ENCODE measurements at places on chromosomes 7 and 10.
A peak's percentile ranks its signal among the peaks of the same experiment; 100 is the strongest.

GRCh38 chr10:75283078-75283670 lies 47.4 kb upstream of the COMTD1 start:
- no peak for DNase-seq

DNA sequence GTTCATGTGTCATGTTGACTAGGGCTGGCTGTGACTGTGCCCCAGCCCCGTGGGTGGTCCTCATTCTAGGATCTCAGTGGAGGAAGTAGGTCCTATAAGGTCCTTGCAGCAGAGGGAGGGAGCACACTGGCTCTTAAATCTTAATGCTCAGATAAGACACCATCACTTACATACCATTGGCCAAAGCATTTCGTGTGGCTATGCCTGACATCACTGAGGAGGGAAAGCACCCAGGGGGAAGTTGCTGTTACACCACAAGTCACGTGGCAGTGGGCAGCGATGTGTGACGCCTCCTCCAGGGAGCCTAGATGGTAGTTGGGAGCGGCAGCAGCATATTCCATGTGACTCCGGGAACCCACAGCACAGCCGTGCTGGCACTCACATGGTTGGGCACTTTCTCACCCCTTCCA lies 224.7 kb upstream of the SH2B2 start:
- no peak for DNase-seq

DNA sequence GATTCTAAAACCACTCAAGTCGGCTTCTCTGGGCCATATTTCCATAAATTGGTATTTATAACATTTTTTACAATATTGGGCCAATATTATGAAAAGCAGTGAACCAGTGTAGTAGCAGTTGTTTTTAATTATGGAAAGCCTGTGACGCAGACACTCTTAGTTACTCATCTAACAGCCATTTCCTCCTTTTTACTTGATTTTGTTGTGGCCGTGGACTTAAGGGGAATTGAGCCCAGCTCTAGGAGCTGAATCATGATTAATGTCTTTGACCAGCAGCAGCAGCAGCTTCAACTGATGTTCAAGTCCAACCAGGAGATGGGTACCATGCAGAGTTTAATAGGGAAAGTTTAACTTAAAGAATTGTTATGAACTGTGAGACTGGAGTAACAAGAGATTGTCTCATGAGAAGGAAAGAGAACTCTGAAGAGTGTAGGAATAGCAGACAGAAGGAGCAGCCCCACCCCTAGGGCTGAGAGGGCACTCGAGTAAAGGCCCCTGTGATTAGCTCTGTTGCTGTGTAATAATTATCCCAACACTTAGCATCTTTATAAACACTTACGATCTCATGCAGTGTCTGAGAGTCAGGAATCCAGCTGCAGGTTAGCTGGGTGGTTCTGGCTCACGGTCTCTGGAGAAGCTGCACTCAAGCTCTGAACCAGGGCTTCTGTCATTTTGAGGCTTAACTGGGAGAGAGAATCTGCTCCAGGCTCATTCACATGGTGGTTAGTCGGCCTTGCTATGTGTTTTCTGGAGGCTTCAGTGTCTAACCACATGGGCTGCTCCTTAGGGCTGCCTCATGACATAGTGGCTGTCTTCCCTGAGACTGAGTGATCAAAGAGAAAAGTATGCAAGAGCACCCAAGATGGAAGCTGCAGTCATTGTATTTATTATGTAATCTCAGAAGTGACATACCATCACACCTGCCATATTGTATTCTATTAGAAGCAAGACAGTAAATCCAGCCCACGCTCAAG lies 4.6 kb downstream of the LANCL2 start:
- no peak for DNase-seq

DNA sequence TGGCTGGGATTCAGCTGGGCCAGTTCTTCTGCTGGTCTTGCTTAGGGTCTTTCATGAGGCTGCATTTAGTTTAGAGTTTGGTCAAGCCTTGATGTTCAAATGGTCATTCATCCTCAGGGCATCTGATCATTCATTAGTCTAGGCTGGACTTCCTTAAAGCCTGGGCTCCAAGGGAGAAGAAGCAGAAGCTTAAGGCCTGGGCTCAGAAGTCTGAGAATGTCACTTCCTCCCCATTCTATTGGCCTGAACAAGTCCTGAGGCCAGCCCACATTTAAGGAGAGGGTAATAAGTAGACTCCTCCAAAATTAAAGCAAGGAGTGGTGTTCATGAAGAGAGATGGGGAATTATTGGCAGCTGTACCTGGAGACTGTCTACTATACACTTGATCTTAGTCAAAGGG lies 193.2 kb upstream of the HABP2 start:
- DNase-seq: no peak

- DNase-seq: peak; percentile 35
Observed at GRCh38 chr7:101884671-101885596, 67.5 kb downstream of the CUX1 start.

- no peak for DNase-seq
Observed at GRCh38 chr10:115129752-115130151, 36.6 kb downstream of the ATRNL1 start.

DNA sequence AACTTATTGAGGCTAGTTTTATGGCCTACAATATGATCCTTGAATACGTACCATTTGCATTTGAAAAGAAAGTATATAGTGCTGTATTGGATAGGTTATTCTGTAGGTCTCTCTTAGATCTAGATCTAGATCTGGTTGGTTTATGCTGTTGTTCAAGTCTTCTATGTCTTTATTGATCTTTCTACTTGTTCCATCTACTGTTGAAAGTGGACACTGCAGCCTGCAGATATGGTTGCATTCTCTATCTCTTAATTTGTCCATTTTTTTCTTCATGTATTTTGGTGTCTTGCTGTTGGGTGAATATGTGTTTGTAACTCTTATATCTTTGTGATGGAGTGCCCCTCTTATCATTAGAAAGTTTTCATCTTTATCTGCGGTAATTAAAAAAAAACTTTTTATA lies 139.4 kb upstream of the PCDH15 start:
- no peak for DNase-seq

GRCh38 chr10:78802431-78802830 lies 266.3 kb upstream of the ZMIZ1 start:
- DNase-seq: no peak

- DNase-seq: no peak
Observed at GRCh38 chr7:127850195-127850594, 181.0 kb downstream of the LRRC4 start.

DNA sequence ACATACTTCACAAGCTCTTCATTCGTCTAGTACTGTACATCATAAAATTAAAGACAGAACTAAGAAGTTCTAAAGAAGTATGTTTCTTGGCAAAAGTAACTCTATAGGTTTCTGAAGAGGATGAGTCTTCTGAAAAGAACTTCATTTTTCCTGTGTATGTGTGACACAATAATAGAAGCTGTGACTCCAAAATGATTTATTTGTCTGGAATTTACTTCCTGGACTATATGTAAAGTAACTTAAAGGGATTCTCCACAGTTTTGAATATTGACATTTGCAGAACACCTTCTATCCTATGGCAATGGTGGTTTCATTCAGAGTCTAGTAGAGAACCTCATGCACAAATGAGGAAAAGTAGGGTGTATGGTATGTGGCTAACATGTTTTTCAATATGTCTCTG lies 19.8 kb upstream of the CLDN12 start:
- DNase-seq: no peak

DNA sequence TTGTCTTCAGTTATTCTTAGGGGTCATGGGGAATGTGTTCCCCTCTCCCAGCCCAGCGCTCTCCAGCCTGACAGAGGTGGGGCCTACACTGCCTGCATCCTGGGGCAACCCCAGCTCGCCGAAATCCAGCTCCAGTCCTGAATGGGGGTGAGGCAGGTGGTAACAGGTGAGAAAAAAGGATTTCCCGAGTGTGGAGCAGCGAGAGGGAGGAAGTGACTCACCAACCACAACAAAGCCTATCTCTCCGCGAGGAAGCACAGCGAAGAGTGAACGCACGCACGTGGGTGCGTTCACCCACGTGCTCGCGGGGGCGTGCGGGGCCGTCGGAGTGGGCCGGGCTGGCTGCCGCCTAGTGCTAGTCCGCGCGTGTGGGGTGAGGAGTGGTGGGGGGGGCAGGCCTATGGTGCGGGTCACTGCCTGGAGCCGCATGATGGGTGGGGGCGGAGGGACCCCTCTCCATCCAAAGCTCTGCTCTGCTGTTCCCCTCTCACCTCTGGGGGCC lies 855 bp upstream of the PALD1 start:
- peak; percentile 85 for DNase-seq

- DNase-seq: no peak
Observed at GRCh38 chr7:110592557-110592956, 498.4 kb upstream of the LRRN3 start.

DNA sequence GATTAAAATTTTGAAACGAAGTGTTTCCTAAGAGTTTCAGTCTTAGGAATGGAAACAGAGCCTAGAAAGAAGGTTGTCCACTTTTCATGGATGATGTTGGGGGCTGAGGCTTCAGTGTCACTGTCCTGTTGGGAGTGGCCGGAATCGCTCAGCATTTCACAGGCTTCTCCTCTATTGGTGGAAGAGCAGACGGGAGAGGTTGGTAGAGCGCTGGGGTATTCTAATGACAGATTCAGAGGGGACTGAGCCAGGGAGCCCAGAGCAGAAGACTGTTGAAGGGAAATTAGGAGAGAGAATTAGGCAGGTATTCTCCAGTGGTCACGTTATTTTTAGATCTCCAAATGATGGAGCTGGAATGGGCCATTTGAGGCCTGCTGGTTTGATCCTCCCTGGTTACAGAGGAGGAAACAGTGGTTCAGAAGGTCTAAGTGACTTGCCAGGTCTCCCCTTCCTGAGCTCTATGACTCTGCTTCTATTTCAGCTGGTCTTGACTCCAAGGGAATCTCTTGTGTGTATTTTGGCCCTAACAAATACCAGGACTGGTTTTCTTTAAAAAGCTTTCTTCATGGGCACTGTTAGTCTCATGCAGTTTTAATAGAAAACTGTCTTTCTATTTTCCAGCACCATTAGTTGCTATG lies 35.7 kb upstream of the EEPD1 start:
- no peak for DNase-seq

DNA sequence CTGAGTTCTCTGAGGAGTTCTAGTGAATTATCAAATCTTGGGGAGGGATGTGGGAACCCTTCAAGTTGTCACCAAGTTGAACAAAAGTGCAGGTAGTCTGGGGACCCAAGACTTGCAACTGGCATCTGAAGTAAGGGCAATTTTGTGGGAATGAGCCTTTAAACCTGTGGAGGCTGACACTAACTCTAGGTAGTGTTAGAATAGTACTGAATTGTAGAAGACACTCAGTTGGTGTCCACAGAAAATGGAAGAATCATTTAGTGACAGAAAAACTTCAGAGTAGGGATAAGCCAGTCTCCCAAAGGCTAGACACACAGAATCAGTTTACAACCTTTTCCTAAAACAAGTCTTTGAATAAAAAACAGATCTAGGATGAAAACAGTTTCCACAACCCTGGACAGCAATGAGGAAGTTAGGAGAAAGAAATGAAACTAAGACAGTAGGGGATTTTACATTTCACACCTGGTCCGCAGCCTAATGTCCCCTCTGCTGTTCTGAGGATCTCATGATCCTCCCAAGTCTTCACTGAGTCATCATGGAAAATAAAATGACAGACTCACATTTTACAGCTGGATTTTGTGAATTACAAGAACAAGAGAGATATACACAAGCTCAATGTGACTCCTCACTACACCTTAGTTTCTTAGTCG lies 23.0 kb upstream of the ING3 start:
- DNase-seq: no peak

GRCh38 chr7:26180792-26181198 lies 19.8 kb downstream of the HNRNPA2B1 start:
- DNase-seq: no peak

GRCh38 chr10:15620836-15621515 lies 98.7 kb downstream of the ITGA8 start:
- DNase-seq: no peak

- DNase-seq: peak; percentile 49
Observed at GRCh38 chr10:124917428-124918190, 24.3 kb upstream of the ZRANB1 start.

GRCh38 chr7:48180981-48181380 lies 9.7 kb downstream of the ABCA13 start:
- no peak for DNase-seq

DNA sequence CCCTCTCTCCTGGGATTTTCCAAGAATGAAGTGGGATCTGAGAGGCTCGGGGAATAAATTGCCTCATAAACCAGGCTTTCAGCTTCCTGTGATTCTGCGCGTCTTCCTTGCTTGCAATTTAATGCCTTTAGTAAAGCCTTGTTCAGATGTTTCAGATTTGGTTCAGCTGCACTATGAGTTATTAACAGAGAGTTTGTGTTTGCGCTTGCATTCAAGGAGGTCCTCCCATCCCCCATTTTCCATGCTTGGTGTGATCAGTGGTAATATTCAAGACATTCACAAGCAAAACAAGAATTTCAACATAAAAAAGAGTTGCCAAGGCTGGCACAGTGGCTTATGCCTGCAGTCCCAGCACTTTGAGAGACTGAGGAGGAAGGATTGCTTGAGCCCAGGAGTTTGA lies 1068.9 kb downstream of the TYW1 start:
- no peak for DNase-seq

DNA sequence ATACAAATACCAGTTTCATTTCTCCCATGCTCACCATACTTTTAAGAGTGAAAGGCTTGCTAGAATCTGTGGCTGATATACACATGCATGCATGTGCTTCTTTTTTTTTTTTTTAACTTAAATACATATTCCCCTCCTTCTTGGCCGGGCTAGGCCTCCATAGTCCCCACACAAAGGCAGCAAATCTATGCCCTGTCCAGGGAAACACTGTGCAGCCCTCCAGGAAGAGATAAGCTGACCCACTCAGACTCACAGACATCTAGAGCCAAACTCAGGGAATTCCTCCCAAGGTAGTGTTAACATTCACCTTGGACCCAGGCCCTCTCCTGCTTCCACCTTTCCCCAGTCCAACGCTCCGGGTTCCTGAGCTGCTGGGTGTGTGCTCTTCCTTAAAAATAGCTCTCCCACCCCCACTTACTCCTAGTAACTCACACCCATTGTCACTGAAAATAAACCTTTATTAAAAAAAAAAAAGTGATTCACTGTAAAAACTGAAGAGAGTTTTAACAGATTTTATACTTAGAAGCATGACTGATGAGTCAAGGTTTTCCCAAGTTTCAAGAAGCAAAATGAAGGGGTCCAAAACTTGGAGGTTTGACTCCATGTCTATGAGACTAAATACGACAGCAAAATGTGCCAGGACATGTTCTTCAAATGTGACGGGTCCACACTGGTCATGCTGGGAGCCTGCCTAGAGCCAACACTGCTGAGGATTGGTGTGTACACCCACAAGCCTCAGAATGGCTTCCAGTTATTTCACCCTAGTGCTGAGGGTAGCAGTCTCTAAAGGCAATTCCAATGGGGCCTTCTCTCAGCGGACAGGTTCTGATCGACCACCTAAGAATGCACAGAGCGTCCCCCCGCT lies 159.5 kb downstream of the GLI3 start:
- no peak for DNase-seq

GRCh38 chr10:6514844-6515780 lies 65.0 kb downstream of the PRKCQ start:
- DNase-seq: no peak

All from activated naive CD8-positive, alpha-beta T cell treated with anti-CD3 and anti-CD28 coated beads for 36 hours (primary cell).